ENCODE measurements at places on chromosomes 2 and 18. TPM values are rescaled to one million over a fixed set of nuclear protein-coding genes. Genes with fewer than 3 reads are reported as not detected.
A peak's percentile ranks its signal among the peaks of the same experiment; 100 is the strongest.

DNA sequence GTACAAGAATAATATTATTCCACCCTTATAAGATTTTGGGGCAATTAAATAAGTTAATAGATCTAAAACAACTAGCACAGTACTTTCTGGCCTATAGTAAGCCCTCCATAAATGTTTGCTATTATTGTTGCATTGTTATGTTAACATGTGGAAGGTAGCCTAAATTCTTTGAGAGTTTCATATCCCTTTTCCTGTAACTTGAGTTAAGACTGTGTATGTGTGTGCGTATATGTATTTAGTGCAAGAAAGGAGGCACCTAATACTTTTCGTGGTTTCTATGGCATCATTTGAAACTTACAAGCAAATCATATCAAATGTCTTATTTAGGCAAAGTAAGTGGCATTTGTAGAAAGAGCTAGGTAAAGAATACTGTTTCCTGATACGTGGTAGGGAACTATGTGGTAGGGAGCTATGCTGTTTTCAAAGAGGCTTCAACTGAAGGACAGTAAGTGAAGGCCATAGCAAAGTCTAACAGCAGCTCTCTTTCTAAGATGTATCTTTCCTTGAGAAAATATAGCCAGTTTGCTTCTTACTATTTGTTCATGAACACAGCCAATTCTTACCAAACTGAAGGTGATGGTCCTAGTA is 36.8 kb upstream of the C2orf74 start:
- H3K27me3 ChIP-seq = no peaks in the 10 kb centered on the region
- no peak for DNase-seq
- H3K36me3 ChIP-seq = no peaks in the 10 kb centered on the region
- no peaks in the 10 kb centered on the region for H3K4me1 ChIP-seq
- H3K4me3 ChIP-seq = no peak overlapping the region

GRCh38 chr18:35618696-35619095 is 37.2 kb downstream of the GALNT1 start:
- no peak for DNase-seq
- H3K36me3 ChIP-seq = peaks cover 5% of the 10 kb centered on the region
- H3K27ac ChIP-seq = peak overlapping the region; percentile 89

DNA sequence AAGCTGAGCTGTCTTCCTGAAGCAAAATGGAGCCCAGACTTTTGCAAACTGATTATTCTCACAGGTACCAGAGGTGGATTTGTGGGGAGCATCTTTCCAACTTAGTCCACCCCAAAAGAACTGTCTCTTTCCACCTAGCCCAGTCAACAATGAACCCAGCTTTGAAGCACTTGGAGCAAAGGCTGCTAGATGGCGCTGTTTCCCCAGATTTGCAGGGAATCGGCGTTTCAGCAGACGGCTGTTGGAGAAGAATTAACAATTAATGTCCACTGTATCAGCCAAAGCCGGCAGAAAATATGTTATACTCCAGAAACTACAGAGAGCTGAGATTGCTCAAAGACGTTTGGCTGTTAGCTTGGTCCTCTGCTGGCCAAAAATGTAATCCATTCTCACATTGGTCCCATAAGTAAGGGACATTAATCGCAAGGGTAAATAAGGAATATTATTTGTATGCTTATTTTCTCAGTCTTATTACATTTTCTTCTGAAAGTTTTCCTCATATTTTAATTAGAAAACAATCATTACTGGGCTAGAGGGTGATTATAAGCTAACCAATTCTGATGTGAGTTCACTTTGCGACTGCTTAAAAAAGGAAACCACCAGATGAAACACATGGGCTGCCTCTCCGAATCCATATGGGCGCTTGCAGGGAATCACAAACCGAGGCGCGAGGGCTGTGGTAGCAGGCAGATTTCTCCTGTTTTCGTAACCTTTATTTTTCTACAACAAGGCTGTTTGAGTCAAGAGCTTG is 423.8 kb upstream of the MEX3C start:
- H3K4me1 ChIP-seq = no peaks in the 10 kb centered on the region
- H3K36me3 ChIP-seq = no peaks in the 10 kb centered on the region
- H3K27me3 ChIP-seq = no peaks in the 10 kb centered on the region
- DNase-seq = no peak
- no peak overlapping the region for H3K4me3 ChIP-seq

The CRYGA gene
- total RNA-seq = not detected

- peak overlapping the region; percentile 81 for H3K27ac ChIP-seq
- peaks cover 37% of the 10 kb centered on the region for H3K4me1 ChIP-seq
- DNase-seq = peak; percentile 94
- no peaks in the 10 kb centered on the region for H3K36me3 ChIP-seq
- peak overlapping the region; percentile 36 for H3K4me3 ChIP-seq
These were observed 111.6 kb downstream of the AGAP1 start for GRCh38 chr2:235605312-235606003.
